ENCODE measurements at places on chromosomes 2 and 18. TPM values are rescaled to one million over a fixed set of nuclear protein-coding genes. Genes with fewer than 3 reads are reported as not detected.

PLEK gene
- total RNA-seq, result 7.6 TPM

AFF3 gene
- total RNA-seq, result 0.59 TPM

GAL3ST2 gene
- total RNA-seq, result 0.93 TPM

DNA sequence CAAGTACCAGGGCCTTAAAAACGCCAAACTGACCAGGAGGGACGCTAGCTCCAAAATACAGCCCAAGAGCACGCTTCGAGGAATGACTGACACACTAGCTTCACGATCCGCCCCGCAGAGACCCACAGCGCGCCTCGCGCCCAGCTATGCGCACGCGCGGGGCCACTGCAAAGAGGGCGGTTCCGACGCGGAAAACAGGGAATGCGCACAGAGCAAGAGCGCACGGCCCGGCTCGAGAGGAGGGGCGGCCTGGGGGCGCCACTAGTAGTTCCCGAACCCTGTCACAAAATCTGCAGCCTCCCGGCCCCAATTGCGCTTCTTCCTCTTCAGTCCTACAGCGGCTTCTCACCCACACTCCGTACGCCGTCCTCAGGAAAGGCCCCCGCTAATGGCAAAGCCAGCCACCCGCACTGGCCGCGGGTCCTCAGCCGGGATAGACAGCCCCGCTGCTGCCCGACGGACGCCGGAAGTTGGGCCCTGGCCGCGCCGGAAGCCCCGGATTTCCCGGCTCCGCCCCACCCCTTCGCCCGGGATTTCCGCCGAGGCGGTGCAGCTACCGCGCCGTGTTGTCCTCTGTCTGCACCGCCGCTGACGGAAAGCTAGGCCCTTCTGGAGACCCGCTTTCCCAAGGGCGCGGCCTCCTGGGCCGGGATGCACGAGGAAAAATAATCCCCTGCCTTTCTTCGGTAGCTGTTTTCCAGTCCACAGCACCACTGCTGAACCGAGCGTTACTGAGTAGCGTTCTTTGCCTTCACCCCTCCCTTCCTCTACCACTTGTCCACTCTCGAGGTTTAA lies at the start of gene HDHD2:
TSS of gene HDHD2 (minus strand) at position 472 of the 795 bp plus-strand sequence. CDS start 14,061 bp downstream, outside the sequence.
- H3K36me3 ChIP-seq, result peaks cover 11% of the 10 kb centered on the region
- no peaks in the 10 kb centered on the region for H3K27me3 ChIP-seq
- peak within 1 kb of the TSS; percentile 91 for H3K27ac ChIP-seq
- peaks cover 33% of the 10 kb centered on the region for H3K4me1 ChIP-seq
- peak; percentile 88 for DNase-seq

- H3K36me3 ChIP-seq, result peaks cover 5% of the 10 kb centered on the region
- DNase-seq, result peak; percentile 38
- no peaks in the 10 kb centered on the region for H3K27me3 ChIP-seq
- peaks cover 51% of the 10 kb centered on the region for H3K4me1 ChIP-seq
- peak overlapping the region; percentile 53 for H3K4me3 ChIP-seq
Measured at GRCh38 chr2:25851740-25852503, 26.4 kb downstream of the ASXL2 start.

DNA sequence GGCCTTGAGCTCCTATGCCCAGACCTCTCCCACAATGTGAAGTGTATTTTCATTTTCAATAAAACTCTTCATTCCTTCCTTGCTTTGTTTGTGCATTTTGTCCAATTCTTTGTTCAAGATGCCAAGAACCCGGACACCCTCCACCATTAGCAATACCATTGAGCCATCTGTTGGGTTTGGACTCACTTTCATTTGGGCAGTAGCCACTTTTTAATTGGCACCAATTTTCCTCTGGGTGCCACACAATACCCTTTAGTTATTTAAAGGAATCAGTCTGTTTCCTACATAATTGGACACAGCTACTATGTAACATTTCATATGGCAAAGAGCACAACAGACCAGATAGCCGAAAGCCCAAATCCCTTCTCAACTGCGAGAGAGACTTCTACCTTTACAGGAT lies 22.5 kb upstream of the SLC35G4 start:
- H3K27ac ChIP-seq, result no peak overlapping the region
- no peak overlapping the region for H3K4me3 ChIP-seq
- peaks cover 1% of the 10 kb centered on the region for H3K27me3 ChIP-seq
- H3K36me3 ChIP-seq, result no peaks in the 10 kb centered on the region
- no peak for DNase-seq

DNA sequence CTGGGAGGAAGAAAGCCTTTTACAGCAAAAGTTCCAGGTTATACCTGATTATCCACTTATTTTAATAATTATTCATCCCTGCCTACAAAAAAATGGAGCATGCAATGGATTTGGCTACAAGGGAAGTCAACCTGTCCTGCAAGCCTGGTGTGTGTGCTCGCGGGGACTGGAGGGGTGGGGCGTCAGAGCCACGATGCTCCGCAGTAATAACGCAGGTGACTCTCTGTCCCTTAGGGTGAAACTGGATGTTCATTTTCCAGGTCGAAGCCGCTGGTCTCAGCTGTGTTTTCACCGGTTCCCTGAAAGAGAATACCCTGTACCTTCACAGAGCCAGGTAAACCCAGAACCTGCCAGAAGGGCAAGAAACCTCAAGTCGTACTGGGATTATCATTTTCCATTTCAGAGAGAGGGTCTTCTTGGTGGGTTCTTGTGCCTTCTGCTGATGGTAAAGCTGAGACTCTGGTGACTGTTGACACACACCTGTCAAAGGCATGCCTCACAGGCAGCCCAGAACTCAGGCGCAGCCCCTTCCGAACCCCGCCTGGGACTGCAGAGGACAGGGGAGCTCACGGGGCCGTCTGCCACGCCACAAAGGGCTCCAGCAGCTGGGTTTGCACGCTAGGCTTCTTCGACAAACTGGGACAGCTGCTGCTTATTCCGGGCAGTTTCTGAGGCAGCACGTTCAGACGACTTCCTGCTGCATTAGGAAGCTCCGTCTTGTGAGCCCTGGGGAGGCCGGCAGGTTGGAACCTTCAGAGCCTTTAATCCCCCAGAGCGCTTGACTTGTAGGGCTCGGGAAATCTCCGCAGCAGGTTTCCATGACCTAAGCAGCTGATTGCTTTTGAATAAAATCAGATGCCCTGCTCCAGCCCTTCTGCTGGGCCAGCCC lies 58.6 kb downstream of the KCNG2 start:
- H3K27ac ChIP-seq, result no peak overlapping the region
- no peaks in the 10 kb centered on the region for H3K36me3 ChIP-seq
- H3K4me1 ChIP-seq, result no peaks in the 10 kb centered on the region
- H3K27me3 ChIP-seq, result peaks cover 16% of the 10 kb centered on the region

DNA sequence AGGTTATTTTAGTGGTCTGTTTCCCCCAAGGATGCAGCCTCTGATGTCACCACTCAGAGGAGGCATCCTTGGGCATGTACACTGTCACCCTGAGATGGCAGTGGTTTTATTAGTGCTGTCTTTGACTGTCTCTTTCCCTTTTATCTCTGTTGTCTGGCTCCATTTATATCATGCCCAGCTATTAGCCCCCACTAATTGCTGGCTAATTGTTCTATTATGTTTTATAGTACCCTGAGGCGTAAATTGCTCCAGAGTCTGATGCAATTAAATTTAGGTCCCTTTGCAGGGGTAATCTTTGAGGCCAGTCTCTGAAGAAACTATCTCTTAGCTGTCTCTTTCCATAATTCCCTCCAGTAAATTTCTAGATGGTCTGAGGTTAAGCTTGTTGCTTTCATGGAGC lies 301.0 kb upstream of the KLHL29 start:
- no peak overlapping the region for H3K27ac ChIP-seq
- no peaks in the 10 kb centered on the region for H3K4me1 ChIP-seq
- H3K27me3 ChIP-seq, result peaks cover 2% of the 10 kb centered on the region
- H3K4me3 ChIP-seq, result no peak overlapping the region

DNA sequence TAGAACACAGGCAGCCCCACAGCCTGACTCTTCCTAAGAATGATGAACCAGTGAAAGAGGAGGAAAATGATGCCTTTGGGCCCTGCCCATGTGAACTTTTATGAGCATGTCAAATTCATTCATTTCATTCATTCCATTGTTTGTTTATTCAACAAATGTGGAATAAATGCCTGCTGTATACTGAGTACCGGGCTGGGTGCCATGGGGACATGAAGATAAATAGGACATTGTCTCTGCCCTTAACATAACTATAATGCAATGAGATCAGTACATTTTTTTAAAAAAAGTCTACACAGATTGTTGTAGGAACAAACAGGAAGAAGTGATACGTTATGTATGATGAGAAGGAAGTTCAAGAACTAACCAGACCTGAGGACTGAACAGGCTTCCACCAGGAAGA lies 14.7 kb downstream of the MREG start:
- H3K36me3 ChIP-seq, result peaks cover 16% of the 10 kb centered on the region
- H3K4me1 ChIP-seq, result peaks cover 13% of the 10 kb centered on the region
- H3K4me3 ChIP-seq, result no peak overlapping the region
- DNase-seq, result no peak
